ENCODE measurements at places on chromosomes 4 and X.

DNA sequence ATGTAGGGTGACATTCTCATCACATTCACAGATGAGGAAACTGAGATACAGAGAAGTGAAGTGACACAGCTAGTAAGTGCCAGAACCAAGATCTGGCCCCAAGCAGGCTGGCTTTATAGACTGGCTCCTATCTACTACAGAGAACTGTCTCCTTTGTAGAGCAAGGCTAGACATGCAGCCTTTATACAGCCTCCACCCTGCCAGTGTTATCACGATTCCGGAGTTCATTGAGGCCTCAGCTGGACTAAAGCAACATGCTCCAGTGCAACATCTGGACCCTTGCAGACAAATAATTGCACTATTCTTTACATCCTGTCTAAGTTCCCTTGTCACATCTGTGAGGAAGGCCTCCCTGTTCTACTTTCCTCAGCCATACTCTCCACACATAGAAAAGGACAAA, 58.0 kb upstream of the XIAP start:
- DNase-seq = no peak

GRCh38 chrX:75067931-75068330, 88.2 kb downstream of the ABCB7 start:
- DNase-seq = no peak

GRCh38 chrX:132833373-132833772, 125.1 kb downstream of the HS6ST2 start:
- DNase-seq = no peak

DNA sequence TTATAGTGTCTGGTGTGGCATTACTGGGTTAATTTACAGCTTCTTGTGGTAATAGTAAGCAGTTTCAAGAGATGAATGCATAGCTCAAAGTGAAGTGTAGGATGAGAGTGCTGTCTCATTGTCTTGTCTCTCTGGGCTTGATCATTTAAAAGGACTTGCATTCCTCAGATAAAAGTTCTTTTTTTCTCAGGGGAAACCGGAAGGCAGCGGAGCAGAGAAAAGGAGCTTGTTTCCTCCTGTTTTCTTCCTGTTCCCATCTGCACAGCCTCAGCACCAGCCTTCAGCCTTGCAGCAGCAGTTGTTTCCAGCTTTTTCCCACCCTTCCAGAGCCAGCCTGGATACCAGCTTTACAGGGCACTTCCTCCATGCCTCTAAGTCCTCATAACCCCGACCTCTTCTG, 61.4 kb upstream of the LGI2 start:
- DNase-seq = no peak

- no peak for DNase-seq
Observed at GRCh38 chr4:111066887-111067286, 444.0 kb upstream of the PITX2 start.

Data from adrenal gland (tissue), 19 donors.